Activated CD4-positive, alpha-beta T cell treated with anti-CD3 and anti-CD28 coated beads, Interleukin-10, Interleukin-2, amounts not matched to agents 100 ng/mL and 50 ng/mL, durations not matched to agents 16 hours and 8 hours (primary cell): ENCODE measurements at places on chromosomes 13 and 19.
A peak's percentile ranks its signal among the peaks of the same experiment; 100 is the strongest.

GRCh38 chr19:56087647-56088496 lies 33.2 kb downstream of the ZNF787 start:
- no peak for DNase-seq

DNA sequence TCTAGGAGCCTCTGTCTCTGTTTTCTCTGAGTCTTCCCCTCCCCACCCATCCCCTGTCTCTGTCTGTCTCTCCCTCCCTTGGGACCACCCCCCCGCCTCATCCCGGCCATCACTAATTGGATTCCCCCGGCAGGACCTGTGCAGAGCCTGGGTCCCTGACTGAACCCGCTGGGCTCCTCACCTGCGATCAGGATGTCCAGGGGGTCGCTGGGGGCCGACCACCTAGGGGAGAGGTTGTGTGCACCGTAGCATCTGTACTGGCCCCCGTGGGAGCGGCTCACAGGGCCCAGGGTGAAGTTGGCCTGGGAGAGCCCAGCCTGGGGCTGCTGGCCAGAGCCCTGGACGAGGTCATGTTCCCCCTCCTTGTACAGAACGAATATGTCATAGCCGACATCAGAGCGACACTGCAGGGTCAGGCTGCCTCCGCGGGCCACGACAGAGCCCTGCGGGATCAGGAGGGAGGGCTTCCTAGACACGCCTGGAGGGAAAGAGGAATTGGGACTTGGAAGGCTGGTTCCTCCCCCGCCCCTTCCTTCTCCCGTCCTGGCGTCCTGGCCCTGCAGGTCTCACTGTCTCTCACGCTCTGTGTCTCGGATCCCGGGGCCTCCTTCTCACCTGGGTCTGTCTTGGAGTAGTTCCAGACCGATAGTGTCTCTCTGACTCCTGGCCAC lies 1.8 kb downstream of the LILRB5 start:
- DNase-seq = no peak

- DNase-seq = no peak
Observed at GRCh38 chr19:14021474-14021873, 6.5 kb upstream of the RLN3 start.

- no peak for DNase-seq
Observed at GRCh38 chr19:46944918-46945628, 74.6 kb upstream of the NPAS1 start.

DNA sequence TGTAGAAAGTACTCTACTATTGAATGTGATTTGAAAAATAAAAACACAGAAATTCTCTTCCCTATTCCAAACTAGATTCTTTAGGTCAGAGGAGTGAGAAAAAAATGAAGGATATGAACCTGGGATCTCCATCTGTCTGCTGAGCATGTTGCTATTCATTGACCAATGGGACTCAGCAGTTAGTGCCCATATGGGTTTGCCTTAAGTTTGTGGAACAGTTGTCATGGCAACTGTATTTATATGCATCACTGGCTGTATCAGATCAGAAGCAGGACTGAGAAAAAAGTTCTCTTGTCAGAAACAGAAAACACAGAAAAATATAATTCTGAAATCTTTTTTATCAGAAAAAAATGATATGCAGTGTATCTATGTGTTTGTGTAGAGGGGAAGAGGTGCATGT lies 73.3 kb upstream of the ATXN8OS start:
- DNase-seq = no peak

GRCh38 chr19:8377598-8377997 lies 12.6 kb upstream of the RAB11B start:
- DNase-seq = no peak

DNA sequence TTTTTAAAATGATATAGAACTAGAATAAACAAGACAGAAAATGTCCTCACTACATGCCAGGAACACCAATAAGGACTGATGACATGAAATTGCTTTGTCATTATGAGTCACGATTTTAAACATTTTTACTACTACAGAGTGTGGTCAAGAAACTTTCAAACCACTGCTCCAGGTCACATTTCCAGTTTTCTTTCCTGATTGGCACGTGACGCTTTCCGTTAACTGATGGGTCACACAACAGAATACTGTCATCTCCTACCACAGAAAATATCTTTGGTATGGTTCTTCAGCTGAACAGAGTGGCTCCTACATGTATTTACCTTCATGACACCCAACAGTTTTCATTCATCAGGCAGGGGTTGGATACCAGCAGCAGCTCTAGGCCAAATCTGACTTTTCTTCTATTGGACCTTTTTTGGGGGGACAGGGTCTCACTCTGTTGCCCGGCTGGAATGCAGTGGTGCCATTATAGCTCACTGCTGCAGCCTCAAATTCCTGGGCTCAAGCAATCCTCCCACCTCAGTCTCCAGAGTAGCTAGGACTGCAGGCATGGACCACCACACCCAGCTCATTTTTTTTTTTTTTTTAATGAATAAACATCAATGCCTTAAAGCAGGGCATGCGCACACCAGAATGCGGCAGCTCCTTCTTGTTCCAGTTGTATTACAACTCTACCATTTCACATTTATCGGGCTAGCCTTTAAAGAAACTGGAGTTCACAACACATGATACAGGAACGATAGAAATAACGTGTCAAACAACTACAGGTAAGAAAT lies 147.4 kb downstream of the RNF17 start:
- DNase-seq = peak; percentile 73

DNA sequence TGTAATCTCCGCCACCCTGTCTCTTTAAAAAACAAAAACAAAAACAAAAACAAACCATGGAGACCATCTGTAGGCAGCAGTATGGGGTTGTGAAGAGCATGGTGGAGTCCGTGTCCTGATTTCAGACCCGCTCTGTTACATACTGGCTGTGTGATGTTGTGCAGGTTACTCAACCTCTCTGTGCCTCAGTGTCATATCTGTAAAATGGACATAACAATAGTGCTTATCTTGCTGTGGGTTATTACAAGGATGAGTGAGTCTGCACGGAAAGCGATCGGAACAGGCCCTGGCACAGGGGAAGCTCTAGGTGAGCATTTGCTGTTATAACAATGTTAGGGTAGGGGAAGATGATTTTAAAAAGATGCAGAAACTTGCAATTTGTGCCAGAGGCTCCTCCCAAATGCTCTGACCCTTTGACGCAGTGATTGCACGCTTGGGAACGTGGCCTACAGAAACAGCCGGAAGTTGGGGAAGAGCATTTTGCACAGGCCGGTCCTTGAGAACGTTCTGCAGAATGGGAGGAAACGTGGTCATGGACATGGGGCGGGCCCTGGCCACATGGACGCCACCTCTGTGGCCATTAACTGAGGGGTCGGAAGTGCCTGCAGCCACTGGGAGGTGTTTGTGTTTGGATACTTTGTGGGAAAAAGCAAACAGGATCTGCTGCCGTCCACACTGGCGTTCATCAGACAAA lies 15.7 kb upstream of the SELENOW start:
- no peak for DNase-seq

- no peak for DNase-seq
Observed at GRCh38 chr13:48783181-48783630, 129.5 kb downstream of the CYSLTR2 start.

DNA sequence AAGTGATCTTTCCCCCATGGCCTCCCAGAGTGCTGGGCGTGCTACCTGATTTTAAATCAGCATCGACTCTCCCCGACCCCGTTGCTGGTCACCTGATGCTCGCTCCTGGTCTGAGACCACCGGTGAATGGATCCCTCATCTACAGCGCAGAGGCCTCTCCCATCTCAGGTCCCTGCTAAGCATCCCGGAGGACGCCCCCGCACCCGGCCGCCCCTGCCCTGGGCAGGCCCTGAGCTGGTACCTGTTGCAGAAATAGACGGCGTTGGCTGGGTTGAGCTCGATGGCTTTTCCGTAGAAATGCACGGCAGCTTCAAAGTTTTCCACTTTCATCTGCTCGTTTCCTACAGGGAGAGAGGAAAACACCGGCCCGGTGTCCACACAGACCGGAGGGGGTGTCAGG lies 18.1 kb downstream of the SGTA start:
- DNase-seq = no peak
